Heart right ventricle (tissue), 16 donors: ENCODE measurements at places on chromosomes 6 and 20. TPM values are rescaled to one million over a fixed set of nuclear protein-coding genes. Genes with fewer than 3 reads are reported as not detected.

Gene BTN1A1
- total RNA-seq = not detected

Gene KHDC1
- total RNA-seq = 1.5 TPM

Gene CCN6
- not detected for total RNA-seq

Gene ZC2HC1B
- not detected for total RNA-seq

Gene CPXM1
- total RNA-seq = 0.49 TPM
